C1 segment of cervical spinal cord (tissue), 14 donors: ENCODE measurements at places on chromosomes 3 and 15.

- no peak for DNase-seq
These were observed 51.6 kb upstream of the HACD2 start for GRCh38 chr3:123636431-123636841.

GRCh38 chr3:58419780-58420507, 13.7 kb downstream of the PDHB start:
- no peak for DNase-seq

DNA sequence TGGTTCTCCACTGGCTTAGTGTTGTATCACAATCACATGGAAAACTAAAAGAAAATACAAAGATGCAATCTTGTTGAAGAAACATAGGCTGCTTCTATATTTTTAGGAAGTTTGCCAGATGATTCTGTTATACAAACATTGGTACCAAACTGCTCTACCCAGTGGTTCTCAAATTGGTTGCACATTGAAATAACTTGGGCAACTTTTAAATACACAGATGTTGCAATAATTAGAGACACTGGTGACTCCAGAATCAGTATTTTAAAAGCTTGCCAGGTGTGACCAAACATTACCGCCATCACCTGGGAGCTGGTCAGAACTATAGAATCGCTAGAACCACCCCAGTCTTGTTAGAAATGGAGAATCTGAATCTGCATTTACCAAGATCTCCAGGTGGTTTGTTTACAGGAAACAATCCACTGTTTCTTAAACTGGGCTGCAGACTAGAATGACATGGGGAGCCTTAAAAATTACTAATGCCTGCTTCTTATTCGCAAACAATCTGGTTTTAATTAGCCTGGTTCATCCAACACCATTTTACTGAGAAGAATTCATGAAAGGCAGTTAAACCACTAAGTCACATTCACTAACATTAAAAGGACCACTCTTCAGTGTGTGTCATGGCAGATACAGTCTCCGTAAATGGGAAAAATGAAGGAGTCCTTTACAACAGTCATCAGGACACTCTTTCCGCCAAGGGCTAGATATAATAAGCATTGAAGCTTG, 76.5 kb downstream of the ACAP2 start:
- DNase-seq: no peak

DNA sequence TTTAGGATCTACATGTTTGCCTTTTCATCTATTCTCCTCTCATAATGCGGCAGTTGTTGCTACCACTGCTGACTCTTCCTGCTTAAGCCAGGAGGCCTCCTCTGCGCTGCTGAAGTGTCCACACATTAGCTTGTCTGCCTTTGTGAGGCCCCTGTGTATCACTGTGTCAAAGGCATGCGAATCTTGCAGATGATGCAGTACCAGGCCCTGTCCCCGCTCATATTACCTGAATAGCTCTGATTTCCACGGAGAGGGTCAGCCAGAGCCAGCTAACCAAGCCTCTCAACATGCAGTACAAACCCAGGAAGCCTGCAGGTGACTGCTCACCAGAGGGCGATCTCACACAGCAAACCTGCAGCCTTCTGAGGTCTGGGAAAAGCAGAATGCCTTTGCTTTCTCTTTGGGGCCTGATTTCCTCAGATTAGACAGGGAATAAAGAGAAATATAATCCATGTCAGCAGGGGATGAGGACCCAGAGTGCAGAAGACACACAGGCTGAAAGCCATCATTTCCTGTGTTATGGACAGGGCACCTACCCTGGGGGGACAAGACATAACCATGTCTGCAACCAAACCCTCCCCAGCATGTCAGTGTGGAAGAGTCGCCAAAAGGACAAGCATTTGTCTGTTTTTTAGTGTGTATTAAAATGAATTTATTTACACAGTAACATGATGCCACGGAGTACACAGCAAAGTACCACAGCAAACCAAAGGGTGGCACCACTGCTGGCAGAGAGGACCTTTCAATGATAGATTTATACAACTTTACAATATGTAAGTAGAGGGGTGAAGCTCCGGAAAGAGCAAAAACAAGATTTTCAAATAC, 36.8 kb upstream of the TSPAN3 start:
- no peak for DNase-seq

DNA sequence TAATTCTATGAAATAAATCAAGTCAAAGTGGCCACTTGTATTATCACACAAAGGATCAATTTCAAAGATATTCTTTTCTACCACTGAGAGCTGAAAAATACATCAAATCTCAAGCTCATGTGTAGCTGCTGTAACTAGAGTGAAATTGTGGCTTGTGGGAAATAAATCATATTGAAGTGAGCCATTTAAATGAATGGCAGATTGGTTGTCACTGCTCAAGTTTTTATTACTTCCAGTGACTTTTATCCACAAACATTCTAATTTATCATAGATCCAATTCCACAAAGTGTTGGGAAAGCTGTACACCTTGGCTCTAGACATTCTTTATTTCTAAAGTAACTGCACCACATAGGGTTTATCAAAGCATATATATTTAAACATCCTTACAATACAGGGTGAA, 285.4 kb downstream of the CNTN3 start:
- no peak for DNase-seq

GRCh38 chr3:193556841-193557240, 2.1 kb upstream of the ATP13A4 start:
- DNase-seq: no peak

- no peak for DNase-seq
These were observed 165.3 kb downstream of the ATG7 start for GRCh38 chr3:11437506-11437905.

DNA sequence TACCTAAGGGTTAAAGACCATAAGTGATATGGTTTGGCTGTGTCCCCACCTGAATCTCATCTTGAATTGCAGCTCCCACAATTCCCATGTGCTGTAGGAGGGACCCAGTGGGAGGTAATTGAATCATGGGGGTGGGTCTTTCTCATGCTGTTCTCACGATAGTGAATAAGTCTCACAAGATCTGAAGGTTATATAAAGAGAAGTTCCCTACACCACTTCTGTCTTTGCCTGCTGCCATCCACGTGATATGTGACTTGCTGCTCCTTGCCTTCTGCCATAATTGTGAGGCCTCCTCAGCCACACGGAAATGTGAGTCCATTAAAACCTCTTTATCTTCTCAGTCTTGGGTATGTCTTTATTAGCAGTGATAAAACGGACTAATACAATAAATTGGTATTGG, 75.0 kb upstream of the CADPS start:
- no peak for DNase-seq

DNA sequence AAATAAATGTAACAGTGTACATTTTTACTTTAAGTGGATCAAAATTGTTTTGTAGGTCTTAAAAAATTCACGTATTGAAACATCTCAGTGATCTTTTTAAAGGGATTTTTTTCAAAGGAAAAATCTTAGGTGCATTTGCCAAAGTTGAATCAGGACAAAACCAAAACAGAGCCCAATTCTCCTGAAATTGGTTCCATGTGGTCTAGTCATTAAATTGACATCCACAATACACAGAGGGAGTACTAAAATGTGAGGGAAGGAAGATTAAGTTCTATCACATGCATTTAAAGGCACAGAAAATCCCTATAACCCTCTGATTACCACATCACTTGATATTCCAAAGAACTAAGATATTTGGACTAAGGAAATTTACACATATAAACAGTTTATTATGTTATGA, 39.3 kb upstream of the HDC start:
- DNase-seq: no peak

DNA sequence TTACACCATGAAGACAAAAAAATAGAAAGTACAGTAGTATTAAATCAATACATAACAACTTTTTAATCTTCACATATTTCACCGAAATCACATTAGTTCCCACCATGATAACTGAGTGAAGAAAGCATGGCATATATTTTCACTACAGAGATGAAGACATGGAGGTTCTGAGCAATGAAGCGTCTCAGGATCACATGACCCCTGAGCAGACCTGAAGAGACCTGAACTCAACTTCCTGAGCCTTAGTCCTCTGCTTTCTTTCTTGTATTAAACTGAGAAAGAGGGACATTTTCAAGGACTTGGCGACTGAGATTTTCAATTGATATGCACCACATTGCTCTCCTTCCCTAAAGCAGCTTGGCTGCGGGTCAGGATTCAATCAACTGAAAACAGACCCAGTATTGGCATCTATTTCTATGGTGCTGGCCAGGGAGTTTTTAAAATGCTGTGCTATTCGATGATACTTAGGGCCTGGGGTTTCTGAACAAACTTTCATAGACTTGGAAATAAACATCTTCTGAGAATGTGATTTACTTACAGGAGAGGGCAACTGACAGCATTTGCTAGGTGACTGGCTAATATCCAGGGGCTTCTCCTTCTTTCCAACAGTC, 165.1 kb downstream of the LSAMP start:
- peak; percentile 17 for DNase-seq

- DNase-seq: no peak
These were observed 3.2 kb downstream of the PODXL2 start for GRCh38 chr3:127632035-127632820.

DNA sequence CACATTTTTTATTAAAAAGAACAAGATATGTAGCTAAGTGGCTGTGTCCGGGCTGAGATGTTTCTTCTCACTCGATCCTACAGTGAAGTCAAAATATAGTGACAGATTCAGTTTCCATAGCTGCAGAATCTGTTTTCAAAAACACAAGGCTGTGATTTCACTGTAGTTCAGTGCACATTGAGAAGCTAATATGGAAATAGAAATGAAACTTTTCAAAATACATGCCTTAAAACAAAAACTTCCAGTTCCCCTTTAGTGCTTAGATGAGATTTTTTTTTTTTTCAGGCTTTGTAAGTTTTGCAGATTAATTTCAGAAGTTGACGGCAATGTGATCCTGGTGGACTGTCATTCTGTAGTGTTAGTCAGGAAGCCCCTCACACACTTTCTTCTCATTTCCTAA, 23.8 kb upstream of the TRAK1 start:
- DNase-seq: no peak

- no peak for DNase-seq
These were observed 932 bp upstream of the VPS8 start for GRCh38 chr3:184811034-184811433.

DNA sequence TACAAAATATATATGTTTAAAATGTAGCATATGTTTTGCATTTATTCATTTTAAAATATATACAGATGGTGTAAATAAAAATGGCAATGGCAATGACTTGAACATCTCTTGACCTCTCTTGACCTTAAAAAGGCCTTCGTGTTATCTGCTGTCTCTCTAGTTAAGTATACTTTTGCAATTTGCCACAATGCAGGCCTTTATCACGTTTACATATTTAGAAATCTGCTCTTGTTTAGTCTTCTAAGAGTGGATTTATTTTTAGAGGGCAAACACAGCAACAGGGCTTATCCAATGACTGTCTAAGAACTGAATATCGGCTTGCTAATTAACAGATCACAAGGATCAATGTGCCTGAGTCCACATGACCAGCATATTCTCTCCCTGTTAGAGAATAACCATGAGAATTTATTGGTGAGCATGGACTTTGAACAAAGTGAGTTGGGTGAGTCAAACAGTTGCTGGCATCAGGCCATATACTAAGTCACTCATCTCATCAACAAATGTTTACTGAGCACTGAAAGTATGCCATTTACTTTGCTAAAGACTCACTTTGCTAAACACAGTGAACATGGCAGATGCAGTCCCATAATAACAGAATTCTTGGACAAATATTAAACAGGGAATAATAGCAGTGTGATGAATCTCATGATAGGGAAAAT, 48.2 kb downstream of the MDFIC2 start:
- DNase-seq: no peak

GRCh38 chr3:38059148-38059547, 20.1 kb downstream of the DLEC1 start:
- DNase-seq: no peak

DNA sequence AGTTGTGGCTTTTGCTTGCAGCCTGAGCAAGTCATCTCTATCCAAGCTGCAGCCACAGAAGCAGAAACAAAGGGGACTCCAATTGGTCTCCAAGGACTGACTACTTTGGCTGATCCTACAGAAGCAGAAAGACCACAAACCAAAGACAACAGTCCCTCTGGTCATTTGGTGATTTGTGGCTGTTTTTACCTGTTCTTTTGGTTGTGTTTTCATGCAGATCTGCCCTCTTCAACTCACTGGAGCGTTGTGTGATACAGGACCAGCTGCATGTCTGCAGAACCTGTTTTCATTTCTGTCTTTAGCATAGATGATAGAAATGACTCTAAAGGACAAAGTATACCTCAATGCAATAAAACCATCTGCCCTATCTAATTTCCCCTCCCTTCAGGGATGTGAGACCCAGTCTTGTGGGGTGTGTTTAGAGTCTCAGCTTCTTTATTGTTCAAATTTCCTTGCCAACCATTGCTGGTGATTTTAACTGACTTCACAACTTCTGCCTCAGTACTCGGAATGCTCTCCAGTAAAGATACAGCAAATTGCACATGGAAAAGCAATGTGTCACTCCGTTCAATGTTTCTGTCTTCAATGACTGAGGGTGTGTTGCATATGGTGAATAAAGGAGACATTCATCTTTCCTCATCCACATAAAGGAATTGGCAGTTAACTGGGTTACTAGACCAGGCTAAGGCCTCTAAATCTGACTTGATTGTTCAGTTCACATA, 48.9 kb upstream of the SLC7A14 start:
- no peak for DNase-seq

- DNase-seq: no peak
These were observed 166.8 kb upstream of the MRPL3 start for GRCh38 chr3:131669600-131669999.

GRCh38 chr3:45736707-45737106, 47.5 kb downstream of the SACM1L start:
- DNase-seq: no peak

DNA sequence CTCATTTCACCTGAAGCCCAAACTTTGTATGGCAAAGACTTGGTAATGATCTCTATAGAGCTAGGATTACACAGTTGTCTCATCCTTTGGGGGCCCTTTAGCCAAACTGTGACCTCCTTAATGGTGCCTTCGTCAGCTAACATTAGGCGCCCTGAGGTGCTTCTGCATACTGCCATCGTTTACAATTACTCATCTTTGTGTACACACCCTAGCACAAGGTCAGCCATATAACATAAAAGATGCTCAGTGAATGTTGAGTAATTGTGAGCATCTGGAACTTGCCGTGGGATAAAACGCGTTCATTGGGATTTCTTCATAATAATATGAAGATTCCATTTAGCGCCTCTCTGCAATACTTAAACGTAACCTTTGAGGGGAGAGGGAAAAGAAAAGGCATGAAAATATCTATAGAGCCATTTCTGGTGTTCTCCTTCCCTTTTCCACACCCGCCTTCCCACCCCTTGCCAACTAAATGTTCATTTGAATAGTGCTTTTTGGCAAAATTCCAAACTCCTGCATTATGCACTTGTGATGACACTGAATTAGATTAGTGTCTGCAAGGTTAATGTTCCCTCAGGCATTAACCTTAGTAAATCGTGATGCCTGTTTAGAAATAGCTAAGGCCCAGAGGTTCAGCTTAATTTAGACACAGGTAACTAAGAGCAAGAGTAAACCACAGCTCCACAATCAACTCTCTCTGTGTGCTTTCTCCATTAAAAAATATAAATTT, 990 bp upstream of the ZNF148 start:
- no peak for DNase-seq

- peak; percentile 57 for DNase-seq
These were observed 495 bp downstream of the CDC25A start for GRCh38 chr3:48187579-48188265.

GRCh38 chr3:80526153-80526552, 758.4 kb upstream of the ROBO1 start:
- no peak for DNase-seq
